ENCODE measurements at places on chromosomes 1 and 21.

GRCh38 chr1:87894062-87894461, 565.4 kb downstream of the LMO4 start:
- DNase-seq = no peak

- DNase-seq = no peak
Observed at GRCh38 chr21:30189773-30190172, 23.2 kb upstream of the CLDN17 start.

DNA sequence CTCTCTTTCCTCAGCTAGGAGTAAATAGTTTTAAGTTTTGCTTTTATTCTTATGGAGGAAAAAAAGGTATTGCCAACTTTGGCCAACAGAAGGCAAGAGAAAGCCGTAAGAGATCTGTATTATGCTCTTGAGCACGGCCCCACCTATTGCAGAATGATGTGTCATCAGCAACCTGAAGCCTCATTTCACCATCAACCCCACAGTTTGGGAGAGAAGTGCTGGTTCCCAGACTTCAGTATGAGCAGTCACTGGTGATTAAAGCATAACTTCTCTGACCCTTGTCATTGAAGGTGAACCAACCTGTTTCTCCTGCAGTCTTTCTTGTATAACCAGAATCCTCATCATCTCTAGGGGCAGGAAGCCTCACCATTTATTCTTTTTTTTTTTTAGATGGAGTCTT, 100.2 kb downstream of the SIPA1L2 start:
- no peak for DNase-seq

DNA sequence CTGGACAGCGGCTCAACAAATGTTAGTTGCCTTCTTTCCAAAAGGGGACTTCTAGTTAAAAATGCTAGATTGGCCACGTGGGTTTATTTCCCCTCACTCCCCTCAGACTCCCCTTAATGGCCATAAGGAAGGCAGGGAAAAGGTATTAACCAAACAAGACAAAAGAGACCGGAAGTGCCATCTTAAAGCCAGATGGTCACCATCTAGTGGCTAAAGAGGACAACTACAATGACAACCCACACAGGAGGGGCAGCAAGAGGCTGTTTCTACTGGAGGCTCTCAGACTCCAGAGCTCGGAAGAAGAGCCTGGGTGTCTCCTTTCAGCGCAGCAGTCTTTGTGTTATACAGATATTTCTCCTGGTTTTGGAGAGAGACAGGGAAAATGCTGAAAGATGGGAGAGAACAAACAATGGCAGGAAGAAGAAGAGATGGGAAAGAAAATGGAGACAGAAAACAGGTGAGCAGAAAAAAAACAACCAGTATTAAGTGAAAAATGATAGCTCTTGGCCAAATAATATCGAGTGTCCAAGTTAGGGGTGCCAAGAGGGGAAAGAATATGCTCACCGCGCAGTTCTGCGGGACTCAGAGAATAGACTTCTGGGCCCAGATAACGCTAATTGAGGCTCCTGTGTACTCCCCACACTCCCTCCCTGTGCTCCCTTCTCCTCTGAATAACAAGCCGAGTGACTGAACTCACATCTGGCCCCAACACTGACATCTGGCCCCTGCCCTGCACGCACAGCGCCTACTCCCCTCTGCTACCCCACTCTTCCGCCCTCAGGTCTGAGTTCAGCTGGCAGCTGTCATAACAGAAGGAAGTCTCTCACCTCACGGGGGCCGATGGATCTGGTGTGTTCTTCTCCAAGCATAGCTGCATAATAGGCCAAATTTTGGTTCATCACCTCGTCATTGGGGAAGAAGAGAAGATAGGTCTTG, 9.6 kb downstream of the P3H1 start:
- peak; percentile 76 for DNase-seq

DNA sequence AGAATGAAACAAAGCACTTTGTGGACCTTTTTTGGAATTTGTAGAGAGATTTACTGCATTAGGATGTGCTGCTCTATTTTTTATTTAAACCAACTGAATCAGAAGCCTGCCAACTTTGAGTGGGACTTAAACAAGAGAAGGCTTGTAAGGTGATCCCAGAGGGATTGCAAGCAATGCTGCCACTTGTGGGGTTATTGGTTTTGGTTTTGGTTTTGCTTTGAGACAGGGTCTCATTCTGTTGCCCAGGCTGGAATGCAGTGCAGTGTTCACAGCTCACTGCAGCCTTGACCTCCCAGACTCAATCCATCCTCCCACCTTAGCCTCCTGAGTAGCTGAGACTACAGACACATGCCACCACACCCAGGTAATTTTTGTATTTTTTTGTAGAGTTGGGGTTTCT, 32.2 kb upstream of the GNG5 start:
- peak; percentile 7 for DNase-seq

DNA sequence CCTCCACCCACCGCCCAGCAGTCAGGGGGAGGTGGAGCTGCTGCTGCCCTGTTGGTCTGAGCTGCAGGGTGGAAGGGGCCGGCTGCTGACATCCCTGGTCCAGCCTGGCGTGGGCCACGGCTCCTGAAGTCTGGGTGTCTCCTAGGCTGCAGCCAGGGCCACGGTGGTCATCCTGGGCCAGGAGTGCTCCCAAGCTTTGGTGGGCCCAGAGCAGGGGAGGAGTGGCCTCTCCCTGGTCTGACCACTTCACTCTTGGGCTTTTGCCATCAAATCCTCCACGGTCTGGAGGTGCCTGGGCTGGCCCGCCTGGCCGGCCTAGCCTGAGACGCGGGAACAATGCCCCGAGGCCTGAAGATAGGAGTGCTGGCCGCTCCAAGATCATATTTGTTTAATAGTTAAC, 5.8 kb downstream of the PRDM16 start:
- no peak for DNase-seq

DNA sequence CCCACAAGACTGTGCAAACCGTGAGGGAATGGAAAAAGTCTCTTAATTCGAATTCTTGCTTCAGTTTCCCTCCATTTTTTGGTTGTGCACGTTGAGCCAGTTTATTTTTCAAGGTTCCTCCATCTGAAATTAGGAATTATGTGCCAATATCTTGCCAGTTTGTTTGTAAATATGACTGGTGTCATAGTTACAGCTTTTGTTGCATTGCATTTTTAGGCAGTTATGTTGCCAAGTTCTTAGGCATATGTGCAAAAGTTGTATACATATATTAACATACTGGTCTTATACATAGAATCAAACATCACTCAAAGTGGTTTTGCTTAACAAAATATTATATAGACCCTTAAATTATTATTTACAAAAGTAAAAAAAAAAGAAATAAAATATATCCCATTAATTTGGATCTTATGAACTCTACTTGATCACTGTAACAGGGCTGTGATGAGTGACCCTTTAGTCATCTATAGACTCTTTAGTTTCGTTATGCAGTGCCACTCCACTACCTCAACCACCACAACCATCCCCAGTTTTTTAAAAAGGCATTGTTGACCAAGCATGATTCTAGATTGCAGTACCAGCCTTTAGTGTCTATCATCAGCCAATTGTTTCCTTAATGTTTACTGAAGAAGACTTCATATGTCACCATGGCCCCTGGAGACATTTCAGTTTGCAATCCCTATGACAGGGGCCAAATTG, 20.9 kb upstream of the DYNLT5 start:
- peak; percentile 62 for DNase-seq

- DNase-seq = no peak
Observed at GRCh38 chr1:28510273-28510969, 4.6 kb downstream of the RCC1 start.

DNA sequence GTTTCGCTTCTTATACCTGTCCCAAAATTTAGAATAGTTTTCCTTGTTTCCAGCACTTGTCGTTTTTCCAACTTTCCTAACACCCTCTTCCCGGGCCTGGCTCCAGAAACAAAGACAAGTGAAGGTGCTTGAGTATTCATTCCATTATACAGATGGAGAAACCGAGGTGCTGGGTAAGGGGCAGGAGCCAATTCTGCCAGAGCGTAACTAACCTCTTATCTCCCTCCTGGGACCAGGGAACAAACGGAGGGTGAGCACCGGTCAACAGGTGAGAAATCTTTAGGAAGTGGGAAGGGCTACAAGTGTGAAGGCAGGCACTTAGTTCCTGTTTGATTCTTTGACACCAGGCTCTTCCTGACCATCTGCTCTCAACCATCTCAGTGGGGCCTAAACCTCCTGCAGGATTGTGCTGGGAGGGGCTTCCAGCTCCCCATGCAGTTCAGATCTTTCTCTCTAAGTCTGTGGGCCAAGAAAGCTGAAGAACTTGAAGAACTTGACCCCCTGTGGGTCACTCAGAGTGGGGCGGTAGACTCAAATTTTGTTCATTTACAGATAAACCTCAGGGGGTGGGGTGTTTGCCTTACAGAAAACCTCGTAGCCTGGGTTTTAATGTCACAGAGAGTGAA, 8.7 kb downstream of the PLXNA2 start:
- DNase-seq = no peak
